Astrocyte of the spinal cord (primary cell): ENCODE measurements at places on chromosomes 13 and 19.

GRCh38 chr19:41019346-41019745 is 28.3 kb downstream of the CYP2B6 start:
- no peak for DNase-seq

DNA sequence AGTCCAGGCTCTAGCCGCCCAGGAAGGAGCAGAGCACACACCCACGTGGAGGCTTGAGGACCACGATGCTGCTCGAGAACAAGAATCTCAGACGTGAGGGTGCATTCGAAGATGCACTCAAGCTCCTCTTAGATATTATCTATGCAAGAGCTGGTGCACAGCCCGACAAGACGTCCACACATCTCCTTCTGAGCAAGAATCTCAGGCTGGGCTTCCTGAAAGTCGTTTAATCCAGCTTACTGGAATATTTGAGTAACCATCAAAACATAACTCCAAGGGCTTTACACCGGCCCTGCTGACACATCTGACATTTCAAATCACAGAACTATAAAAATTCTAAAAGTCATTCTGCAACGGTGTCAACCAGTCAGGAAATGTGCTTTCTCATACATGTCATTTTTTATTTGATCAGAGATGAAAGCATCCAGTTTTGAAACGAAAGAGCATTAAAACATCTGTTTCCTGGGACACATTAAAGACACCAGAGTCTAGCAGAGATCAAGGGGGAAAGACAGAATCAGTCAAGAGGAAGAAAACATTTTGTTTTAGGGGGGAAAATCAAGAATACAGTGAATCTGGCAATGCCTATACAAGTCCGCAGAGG is 177.7 kb upstream of the IRS2 start:
- DNase-seq = no peak

DNA sequence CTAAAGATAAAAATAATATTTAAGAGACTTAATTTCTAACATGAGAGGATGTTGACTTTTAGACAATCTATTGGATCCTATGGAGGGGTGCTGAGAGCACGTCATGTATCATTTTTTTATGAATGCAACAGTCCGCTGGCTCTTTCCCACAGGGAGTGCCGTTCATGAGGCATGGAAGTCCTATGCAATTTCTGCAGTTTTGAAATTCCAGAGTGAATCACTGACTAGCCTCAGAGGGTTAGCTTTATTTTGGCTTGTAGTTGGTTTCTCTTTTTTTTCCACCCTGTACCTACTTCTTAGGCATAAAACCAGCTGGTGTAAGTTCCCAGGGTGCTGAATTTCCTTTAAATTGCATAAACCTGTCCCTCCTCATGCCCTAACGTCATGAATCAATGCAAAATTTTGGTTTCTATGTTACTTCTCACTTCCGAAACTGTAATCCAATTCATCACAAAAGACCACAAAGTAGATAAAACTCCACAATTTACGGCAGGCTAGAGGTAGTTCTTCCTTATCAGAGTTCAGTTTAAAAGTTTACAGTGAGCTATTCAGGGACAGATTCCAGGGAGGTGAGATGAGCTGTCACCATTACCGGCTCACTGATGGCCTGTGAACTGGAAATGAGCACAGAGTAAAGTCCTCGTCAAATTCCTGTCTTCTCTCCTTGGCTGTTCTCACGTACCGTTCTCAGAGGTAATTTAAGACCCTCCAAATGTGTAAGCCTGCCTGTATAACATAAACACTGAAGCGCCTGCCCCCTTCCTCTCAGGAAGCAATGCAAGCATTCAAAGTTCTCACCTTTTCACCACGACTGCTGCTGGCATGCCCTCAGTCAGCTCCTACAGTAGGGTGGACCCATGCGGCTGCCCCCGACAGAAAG is 216.6 kb upstream of the SLC10A2 start:
- peak; percentile 93 for DNase-seq

DNA sequence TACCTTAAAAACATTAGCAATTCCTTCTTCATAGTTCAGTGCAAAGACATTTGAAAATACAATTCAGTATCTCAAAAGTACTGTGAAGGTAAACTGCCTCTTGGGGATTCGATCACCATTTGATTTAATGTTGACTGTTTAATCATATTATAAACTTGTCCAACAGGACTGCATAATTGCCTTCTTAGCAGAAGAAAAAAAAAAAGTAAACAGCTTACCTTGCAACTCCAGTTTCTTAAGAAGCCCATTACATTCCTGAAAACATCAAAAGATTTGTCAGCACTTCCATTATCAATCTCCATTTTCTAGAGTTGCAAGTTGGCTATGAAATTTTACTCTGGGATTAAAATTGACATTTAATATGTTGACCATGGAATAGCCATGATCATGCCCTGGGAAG is 1154.6 kb downstream of the OLFM4 start:
- no peak for DNase-seq

DNA sequence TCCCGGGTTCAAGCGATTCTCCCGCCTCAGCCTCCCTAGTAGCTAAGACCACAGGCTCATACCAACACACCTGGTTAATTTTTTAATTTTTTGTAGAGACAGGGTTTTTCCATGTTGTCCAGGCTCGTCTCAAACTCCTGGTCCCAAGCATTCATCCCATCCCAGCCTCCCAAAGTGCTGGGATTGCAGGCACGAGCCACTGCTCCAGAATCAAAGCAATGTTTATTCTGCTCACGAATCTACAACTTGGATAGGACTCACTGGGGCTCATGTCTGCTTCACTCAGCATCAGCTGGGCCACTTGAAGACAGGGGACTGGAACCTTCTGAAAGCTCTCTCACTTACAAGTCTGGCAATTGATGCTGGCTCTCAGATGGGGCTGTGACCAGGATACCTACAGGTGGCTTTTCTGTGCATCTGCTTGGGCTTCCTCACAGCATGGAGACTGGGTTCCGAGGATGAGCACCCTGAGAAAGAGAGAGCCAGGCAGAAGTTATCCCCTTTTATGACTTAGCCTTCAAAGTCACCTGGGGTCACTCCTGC is 8.2 kb upstream of the ZNF792 start:
- no peak for DNase-seq

DNA sequence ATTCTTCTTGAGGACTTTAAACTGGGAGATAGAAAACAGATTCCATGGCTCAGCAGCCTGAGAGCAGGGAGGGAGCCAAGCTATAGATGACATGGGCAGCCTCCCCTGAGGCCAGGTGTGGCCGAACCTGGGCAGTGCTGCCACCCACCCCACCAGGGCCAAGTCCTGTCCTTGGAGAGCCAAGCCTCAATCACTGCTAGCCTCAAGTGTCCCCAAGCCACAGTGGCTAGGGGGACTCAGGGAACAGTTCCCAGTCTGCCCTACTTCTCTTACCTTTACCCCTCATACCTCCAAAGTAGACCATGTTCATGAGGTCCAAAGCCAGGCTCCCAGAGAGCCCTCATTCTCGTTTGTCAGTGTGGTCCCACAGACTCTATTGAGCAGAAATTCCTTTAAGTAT is 8.1 kb downstream of the N4BP2L1 start:
- no peak for DNase-seq

- DNase-seq = no peak
Observed at GRCh38 chr13:51249255-51249654, 27.1 kb downstream of the FAM124A start.

GRCh38 chr13:68715651-68716050 is 1392.0 kb upstream of the ATXN8OS start:
- no peak for DNase-seq

DNA sequence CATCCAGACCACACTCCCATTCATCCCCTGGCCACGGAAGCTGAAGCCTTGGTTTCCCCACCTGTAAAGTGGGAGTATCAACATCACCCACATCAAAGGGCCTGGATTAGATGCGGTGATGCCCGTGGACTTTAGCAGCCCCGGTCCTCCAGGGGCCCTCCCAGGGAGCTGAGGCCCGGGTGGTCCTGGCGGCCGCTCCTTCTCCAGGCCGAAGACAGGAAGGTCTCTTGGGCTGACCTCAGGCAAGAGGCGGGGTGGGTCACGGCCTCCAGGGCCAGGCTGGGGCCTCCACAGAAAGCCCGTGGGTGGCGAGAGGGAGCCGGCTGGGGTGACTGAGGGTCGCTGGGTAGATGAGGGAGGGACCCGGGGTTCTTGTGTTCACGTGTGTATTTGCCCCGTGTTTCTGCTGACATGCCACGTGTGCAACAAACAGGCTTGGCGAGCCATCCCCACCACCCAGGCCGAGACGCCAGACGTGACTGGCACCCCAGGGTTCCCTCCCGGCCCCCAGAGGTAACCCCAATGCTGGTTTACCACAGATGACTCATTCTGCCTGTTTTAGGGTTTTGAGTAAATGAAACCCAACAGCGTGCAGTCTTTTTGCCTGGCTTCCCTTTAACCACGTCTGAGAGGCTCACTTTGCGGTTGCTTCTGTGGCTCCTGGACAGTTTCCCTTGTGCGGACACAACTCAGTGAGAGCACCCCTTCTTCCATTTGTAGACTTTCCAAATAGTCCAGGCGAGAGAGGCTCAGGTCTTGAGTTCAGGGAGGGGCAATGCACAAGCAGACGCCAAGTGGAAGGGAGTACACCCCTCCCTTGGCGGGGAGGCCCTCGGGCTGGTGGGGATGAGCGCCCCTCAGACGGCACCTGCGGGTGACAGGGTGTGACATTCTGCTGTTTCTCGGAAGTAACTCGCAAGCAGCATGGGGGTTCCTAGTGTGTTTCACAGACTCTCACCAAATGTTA is 42.9 kb downstream of the C13orf46 start:
- no peak for DNase-seq

GRCh38 chr13:75174481-75174880 is 307.5 kb downstream of the TBC1D4 start:
- DNase-seq = peak; percentile 11
